ENCODE measurements at places on chromosomes 5 and 9.

- DNase-seq, result no peak
Measured at GRCh38 chr5:69493396-69494133, 975 bp downstream of the OCLN start.

DNA sequence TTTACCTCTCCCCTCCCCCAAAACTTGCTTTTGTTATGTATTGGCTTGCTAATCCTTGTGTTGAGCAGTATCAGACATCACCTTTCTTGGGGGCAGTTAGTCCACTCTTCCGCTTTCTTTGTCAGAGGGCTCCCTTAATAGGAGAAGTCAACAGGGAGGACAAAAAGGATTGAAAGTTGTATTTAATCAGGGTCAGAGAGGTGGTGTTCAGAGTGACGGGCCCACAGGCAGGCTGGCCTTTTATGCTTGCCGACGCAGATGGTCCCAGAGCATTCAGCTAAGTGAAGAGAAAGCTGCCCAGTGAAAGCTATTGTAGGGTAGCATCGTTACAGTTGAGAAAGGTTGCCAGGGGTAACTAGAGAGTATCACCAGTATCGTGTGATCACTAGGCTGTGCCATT is 131.1 kb downstream of the ZCCHC7 start:
- no peak for DNase-seq

- no peak for DNase-seq
Measured at GRCh38 chr9:79572032-79572607, 355 bp downstream of the TLE4 start.

GRCh38 chr9:2583308-2584013 is 38.1 kb upstream of the VLDLR start:
- DNase-seq, result no peak

DNA sequence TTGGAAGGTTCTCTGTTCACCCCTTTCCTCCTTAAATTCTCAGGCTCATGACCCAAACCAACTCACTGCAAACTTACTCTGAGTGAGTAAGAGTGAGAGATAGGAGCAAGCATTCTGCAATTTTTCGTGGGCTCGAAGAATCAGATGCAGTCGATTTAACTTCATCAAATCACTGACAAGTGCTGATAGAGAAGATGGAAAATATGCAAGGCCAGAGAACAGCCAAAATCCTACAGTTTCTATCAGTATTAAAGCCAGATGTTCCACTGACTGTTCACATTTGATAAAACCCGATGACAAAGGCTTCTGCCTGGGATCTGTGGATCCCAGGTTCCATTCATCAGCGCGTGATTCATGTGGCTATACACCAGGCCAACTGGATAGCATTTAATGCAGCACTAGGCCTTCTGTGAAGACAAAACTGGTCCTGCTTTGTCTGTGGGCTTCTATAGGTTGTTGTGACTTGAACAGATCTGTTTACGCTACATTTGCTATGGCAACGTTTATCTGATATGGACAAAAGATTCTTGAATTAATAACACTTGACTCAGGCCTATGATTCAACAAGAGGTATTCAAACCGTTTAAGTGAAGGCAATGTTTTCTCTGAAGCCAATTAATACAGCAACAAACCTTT is 251.2 kb downstream of the NFIB start:
- DNase-seq, result no peak

GRCh38 chr9:70083429-70083828 is 39.8 kb downstream of the MAMDC2 start:
- DNase-seq, result no peak

DNA sequence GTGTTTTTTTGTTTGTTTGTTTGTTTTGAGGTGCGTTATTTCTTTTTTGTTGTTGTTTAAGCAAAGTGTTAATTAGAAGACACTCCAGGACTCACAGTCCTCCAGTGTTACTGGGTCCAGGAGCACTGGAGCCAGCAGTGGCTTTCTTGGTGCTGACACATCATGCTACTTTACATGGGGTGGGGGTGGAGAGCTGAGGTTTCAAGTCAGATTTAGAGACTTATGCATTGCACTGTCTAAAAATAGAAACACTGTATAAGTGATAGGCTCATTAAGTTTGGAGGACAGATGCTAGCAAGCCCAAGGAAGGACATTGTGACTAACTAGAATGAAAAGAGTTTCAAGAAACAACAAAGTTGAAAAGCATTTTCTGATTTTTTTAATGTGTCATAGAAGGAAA is 2209.2 kb downstream of the MAT2B start:
- no peak for DNase-seq

GRCh38 chr5:37490120-37490810 is 111.1 kb downstream of the WDR70 start:
- DNase-seq, result no peak

DNA sequence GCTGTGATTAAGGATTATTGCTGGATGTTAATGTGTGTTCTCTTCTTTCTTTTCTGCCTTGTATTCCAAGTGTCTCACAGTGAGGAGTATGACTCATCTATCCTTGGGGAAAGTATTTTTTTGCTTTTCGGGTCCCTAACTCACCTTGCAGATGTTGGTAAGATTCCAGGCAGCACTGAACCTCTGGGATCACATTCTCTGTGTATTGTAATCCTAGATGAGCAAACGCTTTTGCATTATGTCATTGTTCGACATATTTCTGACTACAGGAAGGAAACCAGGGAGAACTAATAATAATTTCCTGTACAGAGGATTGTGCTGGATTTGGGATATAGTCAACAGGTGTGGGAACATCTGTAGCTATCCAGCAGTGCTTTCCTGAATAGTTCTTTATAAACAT is 246.1 kb upstream of the TUT7 start:
- peak; percentile 44 for DNase-seq

GRCh38 chr9:7097040-7097715 is 339.4 kb downstream of the KDM4C start:
- no peak for DNase-seq

GRCh38 chr9:91943478-91944470 is 6.3 kb downstream of the ROR2 start:
- peak; percentile 9 for DNase-seq

GRCh38 chr5:1445313-1445688 is at the start of gene SLC6A3:
SLC6A3 (minus strand) TSS chr5:1445440; CDS start chr5:1443197, 2,243 bp downstream.
- DNase-seq, result peak; percentile 72

DNA sequence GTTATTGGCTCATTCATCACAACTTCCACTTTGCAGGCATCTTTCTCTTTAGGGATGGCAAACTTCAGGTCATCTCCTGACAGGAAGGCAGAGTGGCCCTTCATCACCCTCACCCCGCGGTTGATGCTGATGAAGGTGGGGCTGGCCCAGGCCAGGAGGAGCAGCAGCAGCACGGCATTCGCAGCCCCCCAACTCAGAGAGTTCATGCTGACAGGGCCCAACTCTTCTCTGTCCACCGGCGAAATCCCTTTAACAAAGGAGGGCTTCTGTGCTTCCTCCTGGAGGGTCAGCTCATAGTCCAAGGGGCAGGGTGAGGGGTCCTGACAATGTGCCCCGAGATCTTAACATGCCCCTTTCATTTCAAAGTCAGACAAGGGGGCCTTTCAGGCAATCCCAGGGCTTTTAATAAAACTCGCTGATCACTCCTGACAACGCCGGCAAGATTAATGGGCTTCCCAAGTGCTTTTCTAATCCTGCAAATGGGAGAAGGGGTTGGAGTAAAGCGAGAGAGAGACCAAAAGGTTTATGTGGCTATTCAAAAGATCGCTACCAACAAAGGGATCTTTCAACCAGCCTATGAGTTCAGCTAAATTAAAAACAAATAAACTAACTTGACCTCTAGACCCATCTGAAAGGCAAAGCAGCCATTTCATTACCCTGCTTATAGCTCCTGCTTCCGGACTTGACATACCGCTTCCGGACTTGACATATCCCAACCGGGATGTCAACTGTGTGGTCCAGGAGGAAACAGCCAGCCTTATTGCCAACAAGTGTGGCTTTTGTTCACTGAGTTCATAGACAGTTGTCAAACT is 41.2 kb downstream of the FREM1 start:
- DNase-seq, result no peak

DNA sequence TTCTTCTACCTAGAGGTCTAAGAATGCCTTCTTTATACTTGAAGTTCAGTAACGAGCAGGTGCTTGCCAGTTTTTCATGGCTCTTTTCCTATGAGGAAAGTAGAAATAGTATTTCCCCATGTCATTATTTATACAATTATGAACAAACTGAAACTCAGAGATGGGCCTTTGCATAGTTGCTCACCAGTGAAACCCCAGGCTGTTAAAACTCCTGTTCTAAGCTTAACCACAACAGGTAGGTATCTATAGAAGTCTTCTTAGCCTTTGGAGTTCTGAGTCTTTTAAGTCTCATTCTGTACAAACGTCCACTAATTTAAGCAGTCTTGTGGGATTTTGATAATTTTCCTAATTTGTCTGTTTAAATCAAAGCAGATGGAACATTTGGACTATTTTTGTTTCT is 90.1 kb downstream of the STARD4 start:
- DNase-seq, result no peak

GRCh38 chr9:18037981-18038380 is 436.0 kb upstream of the ADAMTSL1 start:
- DNase-seq, result no peak

DNA sequence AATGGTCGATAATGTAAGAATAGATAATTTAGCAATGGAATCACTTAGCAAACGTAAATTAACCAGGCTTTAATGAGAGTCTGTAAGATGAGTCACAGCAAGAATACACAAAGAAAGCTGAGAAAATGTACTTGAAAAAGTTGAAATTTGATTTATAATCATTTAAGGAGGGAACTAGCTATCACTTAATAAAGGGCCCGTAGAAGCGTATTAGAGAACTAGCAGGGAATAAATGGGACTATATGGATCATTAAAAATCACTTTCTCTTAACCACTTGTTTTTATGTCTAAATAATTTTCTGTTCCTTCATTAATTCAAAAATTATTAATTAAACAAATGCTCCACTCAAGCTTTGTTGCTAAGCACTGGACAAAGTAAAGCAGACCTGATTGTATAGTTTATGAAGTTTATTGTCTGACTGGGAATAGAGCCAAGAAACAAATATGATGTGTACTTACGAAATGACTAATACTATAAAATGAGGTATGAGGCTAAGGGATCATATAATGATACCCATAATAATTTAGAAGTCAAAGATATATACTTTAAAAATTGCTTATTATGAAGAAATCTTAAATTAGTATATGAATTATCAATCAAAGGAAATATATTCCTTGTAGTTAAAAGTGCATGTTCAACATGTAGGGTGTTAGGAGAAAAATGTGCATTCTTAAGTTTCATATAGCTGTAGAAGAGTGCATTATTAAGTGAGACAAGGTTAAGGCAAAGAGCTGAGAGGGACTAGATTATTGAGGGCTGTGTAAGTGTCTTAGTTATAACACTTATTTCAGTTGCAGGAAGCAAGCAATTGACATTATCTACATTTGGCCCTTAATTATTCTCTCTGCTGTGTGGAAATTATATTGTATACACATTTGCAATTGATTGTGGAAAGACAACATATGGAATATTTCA is 196.8 kb downstream of the PRDM9 start:
- DNase-seq, result no peak

- DNase-seq, result no peak
Measured at GRCh38 chr5:82849885-82850284, 227.3 kb downstream of the TMEM167A start.

GRCh38 chr9:4324513-4324912 is 24.6 kb upstream of the GLIS3 start:
- DNase-seq, result no peak

DNA sequence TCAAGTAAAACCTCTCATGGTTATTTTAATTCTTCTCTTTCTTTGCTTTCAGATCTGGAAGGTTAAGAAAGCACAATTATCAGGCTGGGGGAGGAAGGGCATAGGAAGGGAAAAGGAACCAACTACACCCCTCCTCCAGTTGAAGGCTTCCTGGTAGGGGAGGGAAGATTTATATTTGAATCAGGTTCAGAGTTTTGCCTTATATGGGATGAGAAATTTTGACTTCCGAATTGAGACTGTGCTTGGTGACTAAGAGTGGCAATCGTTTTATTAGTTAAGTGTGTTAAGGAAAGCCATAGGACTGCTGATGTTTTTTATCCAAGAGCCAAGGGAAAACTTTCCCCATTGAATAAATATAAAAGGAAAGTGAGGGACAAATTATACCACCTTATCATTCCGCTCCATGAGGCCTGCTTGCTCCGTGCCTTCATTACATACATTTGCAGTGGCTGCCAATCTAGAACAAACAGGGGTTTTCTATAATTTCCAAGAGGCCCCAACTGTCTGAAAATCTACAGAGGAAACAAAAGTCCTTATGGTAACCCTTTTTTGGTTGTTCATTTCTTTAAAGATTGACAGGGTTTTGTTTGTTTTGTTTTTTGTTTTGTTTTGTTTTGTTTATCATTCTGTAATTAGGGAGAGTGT is 115.7 kb upstream of the EPB41L4A start:
- DNase-seq, result no peak

GRCh38 chr5:2917524-2917923 is 166.0 kb upstream of the IRX2 start:
- no peak for DNase-seq

DNA sequence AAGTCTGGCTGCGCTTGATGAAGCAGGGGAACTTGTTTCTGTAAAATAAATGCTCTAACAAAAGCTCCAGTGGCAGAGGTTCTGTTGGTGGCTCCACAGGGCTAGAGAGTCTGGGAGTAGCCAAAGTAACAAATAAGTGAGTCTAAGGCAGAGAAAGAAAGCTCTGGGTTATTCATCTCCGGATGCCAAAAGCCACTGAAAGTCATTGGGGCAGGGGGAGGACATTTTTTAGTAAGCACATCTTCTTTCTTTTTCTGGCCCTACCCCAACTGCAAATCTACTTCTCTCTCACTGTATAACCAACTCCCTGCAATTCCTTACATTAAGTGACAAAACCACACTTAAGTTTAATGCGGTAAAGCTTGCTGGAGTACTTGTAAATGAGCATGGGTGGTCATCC is 141.6 kb downstream of the INSYN2B start:
- DNase-seq, result no peak

DNA sequence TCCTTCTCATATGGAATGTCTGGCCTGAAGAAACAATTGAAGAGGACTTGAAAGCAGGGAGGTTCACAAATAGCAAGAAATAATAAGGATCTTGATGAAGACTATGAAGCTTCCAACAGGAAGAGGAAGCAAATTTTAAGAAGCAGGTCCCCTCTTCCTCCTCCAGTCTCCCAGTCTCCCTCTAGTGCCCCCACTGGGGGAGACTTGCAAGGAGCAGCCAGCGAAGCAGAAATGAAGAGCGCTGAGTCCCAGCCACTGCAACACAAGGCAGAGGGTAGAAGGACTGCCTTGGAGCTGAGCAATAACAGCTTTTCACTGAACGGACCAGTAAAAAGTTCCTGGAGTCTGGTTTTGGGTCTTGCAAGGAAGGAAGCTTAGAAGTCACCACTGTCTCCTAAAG is 32.6 kb upstream of the ACO1 start:
- no peak for DNase-seq

DNA sequence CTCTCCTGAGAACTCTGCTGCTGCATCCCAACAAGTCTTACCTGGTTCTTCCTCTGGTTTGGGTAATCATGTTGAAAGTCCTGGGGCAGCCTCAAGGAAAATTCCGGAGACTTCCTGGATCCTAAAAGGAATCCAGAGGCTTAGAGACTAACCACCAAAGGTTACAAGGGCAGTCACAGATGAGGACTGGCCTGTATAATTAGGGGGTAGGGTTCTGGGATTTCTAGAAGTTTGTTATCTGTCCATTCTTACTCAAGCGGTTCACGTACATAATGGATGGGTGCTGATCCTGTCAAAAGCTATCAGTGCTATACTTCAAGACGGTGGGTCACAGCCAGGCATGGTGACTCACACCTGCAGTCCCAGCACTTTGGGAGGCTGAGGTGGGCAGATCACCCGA is 51.4 kb upstream of the EPB41L4B start:
- DNase-seq, result no peak

All from left forelimb (tissue), 1 donor.